ENCODE measurements at places on chromosomes 4 and X.

DNA sequence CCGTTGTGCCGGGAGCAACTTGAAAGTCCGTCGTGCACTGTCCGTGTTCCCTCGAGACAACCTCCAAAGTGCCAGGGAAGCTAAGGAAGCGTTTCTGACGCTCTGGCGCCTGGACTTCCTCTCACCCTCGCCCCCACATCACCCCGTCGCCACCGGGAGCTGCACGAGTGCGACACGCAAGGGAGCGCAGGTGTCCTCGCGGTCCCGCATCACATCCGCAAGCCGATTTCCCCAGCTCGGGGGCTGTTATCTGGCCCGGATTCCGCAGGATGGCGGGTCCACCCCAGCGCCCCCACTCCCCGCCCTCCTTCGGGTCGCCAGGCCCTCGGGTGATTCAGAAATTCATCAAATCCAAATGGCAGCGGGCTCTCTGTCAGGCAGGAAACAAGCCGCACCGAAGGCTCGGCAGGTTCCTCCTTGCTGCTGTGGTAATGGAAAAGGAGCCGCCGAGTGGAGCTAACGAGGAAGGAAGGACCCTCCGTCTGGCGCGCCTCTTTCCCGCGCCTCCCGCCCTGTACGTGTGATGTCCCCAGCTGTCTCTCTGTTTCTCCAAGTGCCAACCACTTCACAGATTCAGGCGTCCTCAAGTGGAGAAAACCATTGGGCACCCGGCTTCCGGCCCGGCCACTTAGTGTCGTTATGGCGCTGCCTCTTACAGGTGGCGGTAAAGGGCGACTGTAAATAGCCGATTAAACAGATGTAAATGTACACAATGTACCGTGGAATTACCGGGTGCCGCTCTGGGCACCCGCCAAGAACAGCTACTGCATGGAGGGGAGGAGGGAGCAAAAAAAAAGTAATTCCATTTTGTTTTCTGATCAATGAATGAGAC, 921 bp upstream of the SETD7 start:
- DNase-seq, result peak; percentile 45

GRCh38 chr4:1050486-1051213, 39.2 kb downstream of the FGFRL1 start:
- DNase-seq, result no peak

- no peak for DNase-seq
Observed at GRCh38 chrX:106626789-106627188, 15.0 kb downstream of the RADX start.

GRCh38 chr4:73142995-73143547, 73.6 kb upstream of the COX18 start:
- no peak for DNase-seq

DNA sequence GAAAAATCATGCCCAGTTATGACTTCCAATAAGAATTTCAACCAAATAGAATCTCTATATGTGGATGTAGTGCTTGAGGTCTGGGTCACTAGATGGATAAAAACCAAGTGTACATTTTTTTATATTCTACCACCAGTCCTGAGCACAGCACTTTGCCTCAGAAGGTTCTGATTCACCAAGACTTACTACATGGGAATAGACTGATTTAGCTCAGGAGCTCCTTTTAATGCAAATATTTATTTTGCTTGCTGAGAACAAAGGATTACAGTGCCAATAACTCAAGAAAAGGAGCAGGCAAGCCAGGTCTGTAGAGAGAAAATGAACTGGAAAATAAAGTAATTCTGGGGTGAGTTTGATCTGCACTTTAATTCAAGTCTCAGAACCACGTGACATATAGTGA, 6.4 kb upstream of the XK start:
- no peak for DNase-seq

GRCh38 chrX:12685541-12685940, 105.7 kb upstream of the PRPS2 start:
- no peak for DNase-seq

GRCh38 chrX:48940404-48940955, 16.9 kb downstream of the OTUD5 start:
- no peak for DNase-seq

- DNase-seq, result no peak
Observed at GRCh38 chr4:118734491-118735205, 49.5 kb downstream of the METTL14 start.
